T-cell (primary cell): ENCODE measurements at places on chromosomes 5 and 9.

GRCh38 chr5:32017692-32018367 is 156.3 kb downstream of the GOLPH3 start:
- DNase-seq = no peak

GRCh38 chr5:2894736-2895135 is 143.3 kb upstream of the IRX2 start:
- DNase-seq = no peak

GRCh38 chr9:27504259-27504658 is 19.8 kb upstream of the IFNK start:
- no peak for DNase-seq

- DNase-seq = no peak
Measured at GRCh38 chr5:75053054-75053303, 621 bp upstream of the GCNT4 start.

DNA sequence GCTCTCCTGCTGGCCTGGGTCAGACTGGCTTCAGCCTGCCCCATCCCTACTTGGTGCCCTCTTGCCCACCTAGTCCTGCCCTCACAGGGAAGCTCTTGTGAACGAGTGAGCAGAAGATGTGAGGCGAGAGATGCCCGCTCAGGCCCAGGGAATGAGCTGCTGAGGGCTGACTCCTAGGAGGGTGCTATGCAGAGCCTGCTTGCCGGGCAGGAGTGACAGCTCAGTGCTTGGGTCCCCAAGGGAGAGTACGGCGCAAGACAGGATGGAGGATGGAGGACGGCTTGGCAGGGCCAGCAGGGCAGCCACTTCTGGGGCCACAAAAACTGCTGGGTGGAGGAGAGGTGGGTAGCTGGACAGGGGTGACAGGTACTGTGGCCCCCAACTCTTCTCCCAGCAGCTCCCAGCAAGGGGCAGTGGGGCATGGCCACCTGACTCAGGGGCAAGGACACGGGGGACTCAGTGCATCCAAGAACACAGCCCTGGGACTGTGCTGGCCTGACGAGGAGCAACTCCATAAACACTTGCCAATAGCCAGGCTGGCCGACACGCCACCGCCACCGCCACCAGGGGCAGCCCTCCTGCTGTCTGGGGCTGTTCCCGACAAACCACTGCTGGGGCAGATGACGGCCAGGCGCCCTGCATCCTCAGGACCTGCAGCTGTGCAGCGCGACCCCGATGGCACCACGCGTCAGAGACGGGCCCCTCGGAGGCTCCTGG is 55.6 kb upstream of the UBAC1 start:
- no peak for DNase-seq

DNA sequence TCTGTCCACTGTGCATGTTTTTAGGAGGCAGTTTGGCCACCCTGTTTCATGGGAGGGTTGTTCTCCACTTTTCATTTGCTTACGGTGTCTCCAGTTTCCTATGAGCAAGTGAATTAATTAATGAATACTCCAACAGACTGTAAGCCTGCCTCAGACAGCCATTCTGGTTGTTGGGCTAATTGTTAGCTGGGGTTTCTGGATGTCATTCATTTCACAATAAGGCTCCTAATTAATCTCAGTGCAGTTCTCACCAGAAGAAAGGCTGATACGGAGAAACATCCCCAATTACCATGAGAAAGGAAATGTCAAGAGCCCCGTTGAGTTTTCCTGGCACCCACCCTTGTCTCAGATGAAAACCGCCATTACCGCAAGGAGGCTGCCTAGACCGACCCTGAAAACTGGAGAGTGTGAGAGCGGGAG is 75.8 kb downstream of the MAP1B start:
- DNase-seq = no peak

- no peak for DNase-seq
Measured at GRCh38 chr9:134461426-134461982, 135.2 kb downstream of the RXRA start.

DNA sequence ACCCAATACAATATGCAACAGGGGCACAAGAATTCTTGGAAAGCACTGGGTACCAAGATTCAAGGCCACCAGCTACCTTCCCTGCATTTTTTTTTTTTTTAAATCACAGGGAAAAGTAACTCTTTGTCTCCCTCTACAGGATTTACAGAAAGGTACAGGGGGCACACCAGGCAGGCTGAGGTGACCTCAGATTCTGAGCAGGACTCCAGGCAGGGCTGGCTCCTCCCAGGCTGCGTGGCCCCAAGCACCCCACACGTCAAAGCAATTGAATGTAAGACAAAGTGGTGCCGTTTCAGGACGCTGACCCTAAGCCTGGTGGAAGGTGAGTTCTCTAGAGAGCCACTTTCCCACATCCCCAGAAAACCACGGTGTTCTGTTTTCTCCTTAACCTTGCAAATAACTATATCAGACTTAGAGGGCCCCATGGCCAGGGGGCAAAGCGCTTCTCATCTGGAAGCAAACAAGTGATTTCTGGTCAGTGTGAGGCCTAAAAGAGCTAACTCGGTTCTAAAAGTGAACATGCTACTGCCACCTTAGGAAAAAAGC is 222.6 kb downstream of the ROR2 start:
- DNase-seq = no peak

DNA sequence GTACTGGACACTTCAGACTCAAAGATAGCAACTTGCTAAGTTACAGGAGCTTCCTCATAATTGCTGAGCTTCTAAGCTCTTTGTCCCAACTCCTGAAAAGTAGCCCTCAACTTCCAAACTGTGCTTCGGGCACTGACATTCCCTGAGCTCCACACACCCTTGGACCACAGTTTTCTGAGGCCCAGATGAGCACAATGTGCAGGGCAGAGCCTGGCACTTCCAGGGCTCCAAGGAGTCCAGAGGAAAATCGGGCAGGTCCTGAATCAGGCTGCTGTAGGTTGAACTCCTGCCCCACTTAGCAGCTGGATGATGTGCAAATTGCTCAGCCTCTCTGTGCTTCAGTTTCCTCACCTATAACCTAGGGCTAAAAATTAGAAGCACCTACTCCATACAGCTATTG is 54.6 kb upstream of the KCNIP1 start:
- DNase-seq = no peak

- no peak for DNase-seq
Measured at GRCh38 chr9:134680393-134681060, 38.9 kb downstream of the COL5A1 start.

DNA sequence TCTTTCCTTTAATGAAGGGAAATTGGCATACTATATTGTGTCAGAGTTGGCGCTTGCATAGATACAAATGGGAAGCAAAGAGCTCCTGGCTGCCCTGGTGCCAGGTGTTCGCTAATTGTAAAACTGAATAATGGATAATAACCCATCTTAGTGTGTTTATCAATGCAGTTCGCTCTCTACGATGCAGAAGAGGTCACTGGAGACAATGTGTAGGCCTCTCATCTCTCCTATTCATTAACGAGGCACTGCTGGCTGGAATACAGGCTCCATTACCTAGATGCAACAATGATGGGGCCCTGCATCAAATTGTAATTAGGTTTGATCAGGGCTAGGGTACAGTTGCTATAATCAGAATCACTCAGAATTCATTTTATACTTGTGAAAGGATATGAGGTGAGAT is 171.0 kb downstream of the RMI1 start:
- DNase-seq = no peak

DNA sequence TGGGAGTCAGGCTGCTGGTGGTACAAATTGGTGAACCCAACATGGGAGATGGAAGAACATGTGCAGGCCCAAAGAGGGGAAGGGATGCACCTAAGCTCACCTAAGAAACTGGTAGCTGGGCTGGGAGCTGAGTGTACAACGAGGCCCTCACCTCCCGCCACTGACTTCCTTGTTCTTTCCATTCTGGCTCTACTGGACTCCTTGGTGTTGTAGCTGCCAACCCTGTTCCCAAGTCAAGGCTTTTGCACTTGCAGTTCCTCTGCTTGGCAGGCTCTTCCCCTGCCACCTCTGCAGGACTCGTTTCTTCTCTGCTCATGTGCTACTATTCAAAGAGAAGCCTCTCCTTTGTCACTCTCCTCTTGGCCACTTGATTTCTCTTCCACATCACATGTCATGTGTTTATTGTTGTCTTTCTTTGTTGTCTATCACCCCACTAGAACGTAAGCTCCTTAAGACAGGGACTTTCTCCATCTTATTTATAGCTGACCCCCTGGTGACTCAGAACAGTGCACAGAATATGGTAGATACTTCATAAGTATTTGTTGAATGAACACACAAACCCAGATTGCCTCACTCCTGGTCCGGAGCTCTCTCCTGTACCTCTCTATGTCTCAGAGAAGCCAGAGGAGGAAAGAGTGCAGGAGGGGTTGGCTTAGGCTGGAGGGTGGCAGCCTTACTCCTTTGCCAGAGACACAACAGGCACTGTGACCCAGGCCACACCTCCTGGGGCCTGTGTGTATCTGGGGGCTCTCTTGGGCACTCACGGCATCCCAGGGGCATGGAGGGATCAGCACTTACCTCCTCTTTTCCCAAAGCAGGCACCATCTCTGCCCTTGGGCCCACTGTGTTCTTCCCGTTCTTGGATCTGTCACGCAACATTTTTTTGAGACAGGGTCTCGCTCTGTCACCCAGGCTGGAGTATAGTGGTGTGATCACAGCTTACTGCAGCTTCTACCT is 5.2 kb upstream of the SPINK4 start:
- DNase-seq = no peak

DNA sequence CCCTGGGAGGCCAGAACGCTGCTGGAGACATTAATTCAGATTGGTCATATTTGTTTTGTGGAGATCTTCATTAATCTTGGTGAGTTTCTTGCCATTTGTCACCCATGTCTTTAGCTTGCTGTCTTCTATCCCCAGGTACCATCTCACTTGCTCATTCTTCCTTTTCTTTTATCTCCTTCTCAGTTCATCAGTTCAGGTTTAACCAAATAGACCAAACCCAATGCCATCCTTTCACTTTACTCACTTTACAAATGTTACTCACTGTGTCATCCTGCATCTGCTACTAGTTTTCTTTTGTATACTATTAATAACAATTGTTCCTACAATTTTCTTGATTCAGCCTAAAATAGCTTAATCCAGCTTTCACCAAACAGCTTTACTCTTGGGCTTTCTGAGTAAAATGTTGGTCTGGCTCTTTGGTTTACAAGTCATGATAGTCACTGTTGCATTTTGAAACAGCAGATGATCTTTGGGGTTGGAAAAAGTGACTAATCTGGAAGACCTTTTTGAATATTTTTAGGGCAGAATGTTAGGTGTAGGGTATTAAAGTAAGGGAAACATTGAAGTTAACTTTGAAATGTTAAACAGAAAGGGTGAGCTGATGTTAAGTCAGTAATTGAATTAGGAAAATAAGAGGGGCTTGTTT is 246.9 kb downstream of the ZSWIM6 start:
- no peak for DNase-seq

- no peak for DNase-seq
Measured at GRCh38 chr5:117494188-117494587, 919.6 kb upstream of the SEMA6A start.

DNA sequence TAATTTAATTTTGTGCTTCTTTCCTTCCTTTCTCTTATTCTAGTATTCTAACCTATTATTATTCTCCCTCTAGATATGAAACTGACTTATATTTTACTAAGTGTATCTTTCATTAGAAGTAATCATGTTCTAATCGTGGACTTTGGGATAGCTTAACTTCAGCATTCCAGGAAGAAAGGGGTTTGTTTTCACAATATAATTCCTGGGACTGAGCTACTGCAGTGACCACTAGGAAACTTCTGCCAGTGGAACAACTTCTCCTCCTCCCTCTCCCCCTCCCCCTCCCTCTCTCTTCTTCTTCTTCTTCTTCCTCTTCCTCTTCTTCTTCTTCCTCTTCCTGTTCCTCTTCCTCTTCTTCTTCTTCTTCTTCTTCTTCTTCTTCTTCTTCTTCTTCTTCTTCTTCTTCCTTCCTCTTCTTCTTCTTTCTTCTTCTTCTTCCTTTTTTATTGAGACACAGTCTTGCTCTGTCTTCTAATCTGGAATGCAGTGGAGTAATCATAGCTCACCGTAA is 127.9 kb downstream of the NNT start:
- no peak for DNase-seq

DNA sequence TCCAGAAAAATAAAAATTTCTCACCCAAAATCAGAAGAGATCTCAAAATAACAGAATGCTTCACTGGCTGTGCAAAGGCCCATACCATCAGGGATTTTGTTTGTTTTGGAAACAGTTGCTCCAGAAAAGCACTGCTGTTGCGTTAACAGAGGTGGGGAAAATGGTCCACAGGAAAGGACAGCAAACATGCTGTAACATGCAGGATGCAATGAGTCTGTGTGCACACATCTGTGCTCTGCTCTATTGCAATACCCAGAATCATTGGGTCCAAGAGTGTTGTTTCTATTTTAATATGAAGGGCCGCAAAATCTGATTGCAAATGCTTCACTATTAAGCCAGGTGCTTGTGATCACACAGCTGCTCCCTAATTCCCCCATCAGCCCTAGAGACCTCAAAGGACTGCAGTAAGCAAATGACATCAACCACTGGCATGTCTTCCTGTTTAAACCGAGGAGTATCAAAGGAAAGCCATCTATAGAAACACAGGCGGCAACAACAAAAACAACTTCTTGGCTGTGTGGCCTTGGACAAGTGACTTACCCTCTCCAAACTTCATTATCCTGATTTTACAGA is 141.0 kb downstream of the DCP2 start:
- DNase-seq = no peak

- DNase-seq = no peak
Measured at GRCh38 chr5:160155017-160155750, 35.9 kb upstream of the PWWP2A start.

GRCh38 chr9:38732885-38733284 is 13.0 kb upstream of the FAM240B start:
- no peak for DNase-seq

- DNase-seq = no peak
Measured at GRCh38 chr9:2420543-2420942, 201.0 kb upstream of the VLDLR start.

DNA sequence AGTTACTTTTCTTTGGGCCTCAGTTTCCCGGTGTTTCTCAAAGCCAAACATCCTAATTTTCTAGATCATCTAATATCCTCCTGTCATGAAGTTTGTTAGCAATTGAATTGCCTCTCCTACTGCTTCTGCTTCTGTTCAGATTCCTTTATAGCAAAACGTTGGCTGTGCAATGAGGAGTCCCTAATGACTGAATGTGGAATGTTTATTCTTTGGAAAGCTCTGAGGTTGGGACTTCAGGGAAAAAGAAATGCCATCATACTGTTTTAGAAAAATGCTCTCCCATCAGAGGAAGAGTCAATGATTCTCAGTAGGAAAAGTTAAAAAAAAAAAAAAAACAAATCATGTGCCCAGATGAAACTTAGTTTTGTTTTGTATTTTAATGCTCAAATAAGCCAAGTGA is 268.7 kb upstream of the PAPPA start:
- DNase-seq = no peak
